ENCODE measurements at places on chromosomes 1 and 21.
A peak's percentile ranks its signal among the peaks of the same experiment; 100 is the strongest.

GRCh38 chr1:237084341-237085077, 42.5 kb downstream of the RYR2 start:
- DNase-seq: no peak

GRCh38 chr21:28447462-28447861, 545.2 kb downstream of the LTN1 start:
- DNase-seq: peak; percentile 85

DNA sequence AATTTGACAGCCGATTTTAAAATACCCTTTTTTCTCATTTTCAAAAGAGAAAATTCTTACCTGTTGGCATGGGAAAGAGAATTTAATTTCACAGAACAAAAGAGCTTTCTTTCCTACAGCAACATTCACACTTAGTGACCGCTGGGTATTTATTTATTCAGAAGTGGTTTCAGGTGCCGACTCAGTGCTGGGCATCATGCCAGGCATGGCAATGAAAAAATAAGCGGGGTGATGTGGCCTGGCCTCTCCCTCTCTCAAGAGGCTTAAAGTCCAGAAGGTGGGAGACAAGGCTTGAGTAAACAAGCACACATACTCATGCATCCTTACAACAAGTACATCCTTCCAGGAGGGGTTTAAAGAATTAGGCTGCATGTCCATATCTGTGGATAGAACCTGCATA, 4.1 kb upstream of the PCP4 start:
- no peak for DNase-seq

DNA sequence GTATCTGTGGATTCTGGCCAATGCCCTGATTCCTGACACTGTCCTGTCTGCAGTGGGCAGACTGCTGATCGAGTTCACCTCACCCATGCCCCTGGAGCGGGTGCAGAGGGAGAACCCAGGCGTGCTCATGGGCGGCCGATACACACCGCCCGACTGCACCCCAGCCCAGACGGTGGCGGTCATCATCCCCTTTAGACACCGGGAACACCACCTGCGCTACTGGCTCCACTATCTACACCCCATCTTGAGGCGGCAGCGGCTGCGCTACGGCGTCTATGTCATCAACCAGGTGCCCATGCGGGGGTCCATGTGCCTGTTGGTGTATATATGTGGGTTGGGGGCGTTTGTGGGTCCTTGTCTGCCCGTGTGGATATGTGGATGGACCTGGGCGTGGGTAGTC, 2.6 kb downstream of the B4GALT2 start:
- no peak for DNase-seq

DNA sequence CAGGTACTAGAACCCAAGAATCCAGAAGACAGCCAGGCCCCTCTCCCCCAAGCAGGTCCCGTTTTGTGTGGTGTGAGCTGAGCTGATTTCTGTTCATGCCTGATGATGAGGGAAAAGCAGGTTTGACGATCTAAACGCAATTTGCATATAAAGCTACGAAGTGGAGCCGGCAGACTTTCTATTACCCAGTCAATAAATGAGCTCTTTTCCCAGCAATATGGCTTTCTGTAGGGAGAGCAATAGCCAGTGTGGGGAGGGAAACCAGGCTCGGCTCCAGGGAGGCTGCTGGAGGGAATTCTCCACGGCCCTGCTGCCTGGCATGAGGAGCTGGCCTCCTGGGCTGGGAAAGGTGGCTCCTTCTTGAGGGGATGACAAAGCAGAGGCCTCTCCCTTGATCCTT, 140.7 kb upstream of the AJAP1 start:
- no peak for DNase-seq

- peak; percentile 15 for DNase-seq
Observed at GRCh38 chr1:116379057-116379630, 6.1 kb downstream of the ATP1A1 start.

DNA sequence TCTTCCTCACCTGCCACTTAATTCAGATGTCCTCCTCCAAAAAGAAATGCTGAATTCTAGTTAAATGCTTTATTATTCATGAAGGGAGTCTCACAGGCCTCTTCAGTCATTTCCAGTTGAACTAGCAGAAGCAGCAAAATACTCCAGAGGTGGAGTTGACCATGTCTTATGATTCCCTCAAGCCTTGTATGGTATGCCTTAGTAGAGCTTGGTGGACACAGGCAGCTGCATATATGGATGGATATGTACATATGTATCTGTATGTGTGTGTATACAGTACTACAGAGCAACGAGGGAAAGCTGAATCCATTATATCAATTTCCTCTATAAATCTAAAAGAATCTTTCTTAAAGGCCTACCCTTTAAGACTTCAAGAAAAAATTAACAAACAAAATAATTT, 83.6 kb upstream of the HP1BP3 start:
- no peak for DNase-seq

- DNase-seq: no peak
Observed at GRCh38 chr1:187469836-187470235, 641.1 kb downstream of the PLA2G4A start.

DNA sequence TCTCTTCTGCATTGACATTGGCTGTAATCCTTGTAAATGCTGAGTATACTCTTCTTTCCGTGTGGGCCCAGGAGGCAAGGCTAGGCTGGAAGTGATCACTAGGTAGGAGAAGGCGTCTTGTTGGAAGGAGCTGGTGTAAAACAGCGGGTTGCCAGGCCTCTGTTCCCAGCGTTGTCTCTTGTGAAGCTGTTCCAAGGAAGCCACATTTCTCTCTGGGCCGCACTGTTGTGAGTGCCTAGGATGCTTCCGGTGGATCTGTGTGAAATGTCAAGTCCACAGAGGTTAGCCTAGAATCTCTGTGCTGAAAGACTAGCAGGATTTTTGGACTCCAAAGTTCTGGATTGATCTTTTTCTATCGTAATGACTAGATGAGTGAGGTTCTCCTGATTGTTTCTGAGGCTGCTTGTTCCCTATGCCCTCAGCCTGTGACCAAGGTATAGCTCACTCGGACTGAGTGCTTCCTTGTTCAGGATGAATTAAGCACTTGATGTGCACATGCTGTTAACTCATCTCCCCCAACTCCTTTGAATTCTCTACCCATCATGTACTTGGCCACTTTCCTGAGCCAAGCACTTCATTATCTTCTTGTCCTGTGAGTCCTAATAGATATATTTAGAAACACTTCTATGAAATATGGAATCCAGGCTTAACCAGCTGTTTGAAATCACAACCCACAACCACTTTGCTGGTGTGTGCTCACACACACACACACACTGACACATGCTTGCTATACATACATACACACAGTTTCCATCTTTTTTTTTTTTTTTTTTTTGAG, 63.3 kb downstream of the PBX1 start:
- DNase-seq: no peak

DNA sequence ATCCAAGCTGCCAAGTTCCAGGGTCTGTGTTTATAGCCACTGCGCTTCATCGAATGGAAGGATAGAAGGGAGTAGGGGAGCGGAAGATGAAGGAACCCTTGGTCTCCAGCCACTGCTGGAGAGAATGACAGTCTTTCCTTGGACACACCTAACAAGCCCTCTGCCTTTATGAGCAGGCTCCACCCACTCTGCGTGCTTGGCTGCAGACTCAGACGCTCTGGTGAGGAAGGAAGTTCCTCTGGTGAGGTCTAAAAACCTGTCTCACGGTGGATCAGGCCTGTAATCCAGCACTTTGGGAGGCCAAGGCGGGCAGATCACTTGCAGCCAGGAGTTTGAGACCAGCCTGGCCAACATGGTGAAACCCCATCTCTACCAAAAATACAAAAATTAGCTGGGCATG, 55.4 kb downstream of the MATN1 start:
- peak; percentile 23 for DNase-seq

DNA sequence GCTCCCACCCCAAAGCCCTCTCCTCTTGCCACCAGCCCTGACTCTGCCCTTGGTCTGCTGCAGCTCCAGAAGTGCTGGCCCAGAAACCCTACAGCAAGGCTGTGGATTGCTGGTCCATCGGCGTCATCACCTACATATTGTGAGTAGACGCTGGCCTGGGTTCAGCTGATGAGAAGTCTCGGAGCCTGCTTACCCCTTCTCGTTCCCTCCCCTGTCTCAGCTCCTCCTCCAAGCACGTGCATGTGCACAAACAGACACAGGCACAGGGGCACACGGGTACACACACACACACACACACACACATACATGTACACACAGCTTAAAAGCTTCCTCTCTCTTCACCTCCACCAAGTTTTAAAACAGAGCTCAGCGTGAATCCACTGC, 24.3 kb downstream of the CAMK1G start:
- no peak for DNase-seq

GRCh38 chr1:67785847-67786753, 47.2 kb downstream of the GNG12 start:
- no peak for DNase-seq

DNA sequence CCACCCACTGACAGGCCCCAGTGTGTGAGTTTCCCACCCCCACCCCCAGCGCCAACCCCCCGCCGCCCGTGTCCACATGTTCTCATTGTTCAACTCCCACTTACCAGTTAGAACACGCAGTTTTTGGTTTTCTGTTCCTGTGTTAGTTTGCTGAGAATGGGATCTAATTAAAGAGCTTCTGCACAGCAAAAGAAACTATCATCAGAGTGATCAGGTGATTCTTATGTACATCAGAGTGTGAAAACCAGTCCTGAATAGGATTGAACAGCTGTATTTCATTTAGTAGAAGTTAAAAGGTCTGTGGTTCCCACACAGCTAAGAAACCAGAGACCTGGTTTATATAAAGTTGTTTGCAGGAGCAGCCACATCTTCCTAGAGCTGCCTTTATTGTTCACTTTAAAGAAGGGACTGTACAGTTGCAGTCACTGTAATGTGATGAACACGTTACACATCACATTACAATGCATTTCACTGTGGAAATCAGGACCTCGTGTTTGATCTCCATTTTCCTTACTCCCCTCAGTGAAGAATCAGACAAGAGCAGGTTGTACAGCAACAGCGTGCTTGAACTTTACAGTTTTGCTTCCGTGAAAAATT, 1.2 kb downstream of the GBP6 start:
- DNase-seq: peak; percentile 4

- peak; percentile 31 for DNase-seq
Observed at GRCh38 chr1:154178013-154178412, 13.9 kb downstream of the TPM3 start.

DNA sequence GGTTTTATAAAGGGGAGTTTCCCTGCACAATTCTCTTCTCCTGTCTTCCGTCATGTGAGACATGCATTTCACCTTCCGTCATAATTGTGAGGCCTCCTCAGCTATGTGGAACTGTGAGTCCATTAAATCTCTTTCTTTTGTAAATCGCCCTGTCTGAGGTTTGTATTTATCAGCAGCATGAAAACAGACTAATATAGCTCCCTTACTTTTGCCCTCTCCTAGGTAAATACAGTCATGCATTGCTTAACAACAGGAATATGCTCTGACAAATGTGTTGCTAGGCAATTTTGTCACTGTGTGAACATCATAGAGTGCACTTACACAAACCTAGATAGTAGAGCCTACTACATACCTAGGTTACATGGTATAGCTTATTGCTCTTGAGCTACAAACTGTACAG, 616.8 kb downstream of the RWDD3 start:
- no peak for DNase-seq

- DNase-seq: no peak
Observed at GRCh38 chr1:221157026-221157761, 278.0 kb downstream of the HLX start.

DNA sequence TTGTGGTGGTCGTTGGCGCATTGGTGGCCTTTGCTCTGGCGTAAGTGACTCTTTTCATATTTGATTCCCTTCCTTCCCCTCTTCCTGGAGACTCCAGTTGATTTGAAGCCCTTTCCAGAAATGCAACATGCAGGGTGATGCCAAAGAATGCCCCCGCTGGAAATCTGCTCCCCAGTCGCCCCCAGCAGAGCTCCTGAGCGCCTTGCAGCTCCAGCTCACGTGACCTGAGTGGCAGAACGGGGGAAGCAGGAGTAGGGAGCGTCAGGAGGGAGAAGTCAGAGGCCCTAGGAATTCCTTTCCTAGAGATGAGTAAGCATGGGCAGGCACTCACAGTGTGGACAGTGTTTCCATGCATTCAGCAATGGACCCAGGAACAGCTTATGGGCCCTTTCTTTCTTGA, 255.9 kb downstream of the CACNA1E start:
- no peak for DNase-seq

DNA sequence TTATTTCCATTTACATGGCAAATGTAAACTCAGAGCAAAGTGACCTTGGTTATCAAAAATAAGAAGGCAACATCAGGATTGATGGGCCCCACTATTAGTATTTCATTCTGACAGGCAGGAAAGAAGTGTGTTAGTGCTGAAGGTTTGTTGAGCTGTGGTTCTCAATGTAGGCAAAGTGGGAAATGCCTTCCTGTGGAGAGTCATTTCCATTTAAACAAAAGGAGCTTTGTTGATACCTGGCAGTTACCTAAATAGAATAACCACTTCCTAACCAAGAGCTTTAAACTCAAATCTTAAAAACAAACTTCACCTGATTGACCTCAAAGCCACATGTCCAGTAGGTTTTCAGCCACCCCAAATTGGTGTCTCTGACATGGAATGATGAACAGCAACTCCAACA, 579.9 kb upstream of the BEND5 start:
- DNase-seq: no peak

DNA sequence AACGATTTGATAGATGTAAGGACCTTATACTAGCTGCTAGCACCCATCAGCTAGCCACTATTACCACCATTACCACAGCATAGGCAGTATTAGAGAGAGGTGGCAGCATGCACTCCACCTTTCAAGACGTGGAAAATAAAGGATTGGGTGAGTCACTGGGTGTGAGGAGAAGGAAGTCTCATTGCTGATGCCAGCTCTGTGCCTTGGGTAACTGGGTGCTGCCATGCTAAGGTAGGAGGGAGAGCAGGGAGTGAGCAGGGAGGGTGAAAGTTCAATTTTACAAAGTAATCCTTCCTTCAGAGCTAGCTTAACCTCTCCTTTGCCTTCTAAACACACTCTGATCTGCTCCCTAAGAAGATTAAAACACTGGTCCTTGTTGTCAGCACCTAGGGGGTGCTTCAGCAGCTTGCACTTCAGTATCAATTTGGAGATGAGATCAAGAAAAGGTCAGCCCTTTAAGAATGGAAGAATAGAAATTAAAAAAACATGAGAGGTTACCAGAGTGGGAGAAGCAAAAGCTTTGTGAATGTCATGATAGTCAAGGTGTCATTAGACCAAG, 1.8 kb upstream of the LIN9 start:
- DNase-seq: no peak

DNA sequence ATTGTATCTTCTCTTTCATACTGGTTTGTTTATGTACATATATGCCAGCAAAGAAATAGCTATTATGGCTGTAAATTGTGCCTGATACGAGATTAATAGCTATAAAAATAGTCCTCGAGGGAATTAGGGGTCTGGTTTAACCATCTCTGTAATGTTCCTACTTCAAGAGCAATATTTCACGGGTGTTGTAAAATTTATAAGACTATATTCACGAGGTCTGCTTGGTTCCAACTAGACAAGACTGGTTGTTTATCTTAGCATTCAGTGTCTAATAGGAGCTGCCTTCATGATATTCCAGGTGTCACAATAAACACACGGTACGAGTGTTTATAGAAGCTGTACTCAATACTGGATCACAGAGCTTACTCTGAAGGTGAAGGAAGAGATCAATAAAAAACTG, 389.9 kb downstream of the SIPA1L2 start:
- no peak for DNase-seq

DNA sequence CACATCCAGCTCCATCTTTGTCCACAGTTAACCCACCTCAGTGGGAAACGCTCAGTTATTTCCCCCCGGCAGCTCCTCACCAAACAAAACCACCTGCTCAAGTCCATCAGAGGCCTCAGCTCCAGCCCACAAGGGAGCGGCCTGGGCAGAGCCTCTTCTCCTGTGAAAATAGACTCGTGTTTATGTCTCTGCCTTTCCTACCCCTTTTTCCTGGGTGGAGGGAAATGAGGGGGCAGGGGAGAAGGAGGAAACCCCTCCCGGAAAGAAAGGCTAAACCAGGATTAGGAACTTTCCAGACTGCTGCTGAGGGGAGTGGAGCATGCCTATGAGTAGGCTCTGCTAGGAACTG, 81.6 kb downstream of the PAX7 start:
- DNase-seq: no peak
